Activated CD4-positive, alpha-beta memory T cell treated with anti-CD3 and anti-CD28 coated beads for 36 hours (primary cell): ENCODE measurements at places on chromosomes 7 and 10. TPM values are rescaled to one million over a fixed set of nuclear protein-coding genes. Genes with fewer than 3 reads are reported as not detected.

CYP2C19 gene
- total RNA-seq, result 0.53 TPM

BTAF1 gene
- 50.7 TPM for total RNA-seq

YWHAG gene
- total RNA-seq, result 127 TPM

KCP gene
- 0.05 TPM for total RNA-seq

SORCS1 gene
- total RNA-seq, result not detected

PON3 gene
- total RNA-seq, result not detected

DEPP1 gene
- 0.34 TPM for total RNA-seq

CFAP46 gene
- total RNA-seq, result not detected

MMP21 gene
- not detected for total RNA-seq

TRIM50 gene
- not detected for total RNA-seq

PNLIP gene
- not detected for total RNA-seq

- DNase-seq, result peak; percentile 85
Observed at GRCh38 chr10:3783316-3783681, 1.7 kb downstream of the KLF6 start.

DNA sequence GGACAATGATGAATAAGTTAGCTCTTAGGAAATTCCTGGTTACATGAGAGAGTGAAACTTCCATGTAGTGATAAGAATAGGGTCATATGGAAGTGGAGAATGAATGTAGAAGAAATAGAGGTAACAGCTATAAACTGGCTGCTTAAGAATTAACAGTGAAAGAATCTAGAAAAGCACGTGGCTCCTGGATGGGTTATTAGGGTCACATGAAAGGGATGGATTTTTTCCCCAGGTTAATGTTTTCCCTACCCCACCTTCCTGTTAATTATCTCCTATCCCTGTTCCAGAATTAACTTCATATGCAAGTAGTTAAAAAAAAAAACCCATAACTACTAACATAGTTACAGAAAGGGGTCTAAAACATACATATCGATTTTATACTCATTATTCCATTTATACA lies 58.0 kb downstream of the ANKIB1 start:
- DNase-seq, result no peak

DNA sequence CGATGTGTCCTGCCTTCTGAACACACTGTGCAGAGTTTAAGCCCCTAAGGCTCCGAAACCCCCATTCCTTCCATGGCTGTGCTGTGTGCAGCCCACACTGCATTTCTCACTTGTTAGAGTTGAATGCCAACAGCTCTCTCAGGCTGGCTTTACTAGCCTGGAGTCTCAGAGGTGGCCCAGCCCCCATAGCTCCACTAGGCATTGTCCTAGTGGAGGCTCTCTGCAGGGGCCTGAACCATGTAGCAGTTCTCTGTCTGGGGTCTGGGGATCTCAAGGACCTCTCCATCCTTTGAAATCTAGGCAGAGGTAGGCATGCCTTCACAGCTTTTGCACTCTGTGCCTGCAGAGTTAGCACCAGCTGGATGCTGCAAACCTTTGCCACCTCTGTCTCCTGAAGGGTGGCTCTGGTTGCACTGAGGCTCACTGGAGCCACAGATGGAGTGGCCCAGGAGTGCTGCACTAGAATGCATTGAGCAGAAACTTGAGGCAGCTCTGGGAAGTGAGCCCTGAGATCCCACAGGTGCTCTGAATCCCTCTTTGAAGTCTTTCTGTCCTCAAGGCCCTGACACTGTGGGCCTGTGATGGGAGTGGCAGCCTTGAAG lies 301.7 kb downstream of the DGKB start:
- no peak for DNase-seq

GRCh38 chr10:7610651-7611389 lies 55.9 kb downstream of the ITIH5 start:
- no peak for DNase-seq

DNA sequence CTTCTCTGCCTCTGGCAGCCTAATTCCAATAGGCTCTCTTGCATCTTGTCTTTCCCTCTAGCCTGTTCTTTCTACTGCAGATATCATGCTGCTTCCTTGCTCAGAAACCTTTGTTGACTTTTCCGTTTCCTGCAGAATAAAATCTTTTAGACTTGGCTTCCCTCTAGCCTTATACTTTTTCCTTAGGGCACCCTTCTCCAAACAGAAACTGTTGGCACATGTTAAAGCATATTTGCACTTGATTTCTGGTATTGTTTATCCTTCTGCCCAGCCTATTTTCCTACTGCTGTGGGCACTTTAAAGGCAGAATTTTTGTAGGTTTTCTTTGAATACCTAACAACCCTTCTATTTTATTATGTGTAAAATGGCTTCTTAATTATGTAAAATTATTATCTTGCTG lies 4.6 kb downstream of the GNAI1 start:
- no peak for DNase-seq

- DNase-seq, result no peak
Observed at GRCh38 chr10:108789919-108790318, 1133.4 kb downstream of the XPNPEP1 start.

DNA sequence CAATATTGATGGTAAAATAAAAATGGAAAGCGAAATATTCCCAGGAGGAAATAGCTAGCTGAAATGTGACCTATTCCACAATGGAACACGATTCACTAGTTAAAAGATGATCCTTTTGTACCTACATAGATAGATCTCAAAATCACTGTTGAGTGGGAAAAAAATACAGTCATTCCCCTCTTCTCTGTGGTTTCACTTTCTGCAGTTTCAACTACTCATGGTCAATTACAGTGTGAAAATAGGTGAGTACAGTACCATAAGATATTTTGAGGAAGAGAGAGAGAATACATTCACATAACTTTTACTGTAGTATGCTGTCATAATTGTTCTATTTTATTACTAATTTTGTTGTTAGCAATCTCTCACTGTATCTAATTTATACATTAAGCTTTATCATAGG lies 56.0 kb upstream of the COL13A1 start:
- no peak for DNase-seq

- DNase-seq, result no peak
Observed at GRCh38 chr10:78338717-78339116, 305.1 kb downstream of the RPS24 start.

GRCh38 chr7:132836746-132837145 lies 245.1 kb downstream of the CHCHD3 start:
- DNase-seq, result no peak

GRCh38 chr7:115933471-115933870 lies 97.1 kb downstream of the TFEC start:
- no peak for DNase-seq

DNA sequence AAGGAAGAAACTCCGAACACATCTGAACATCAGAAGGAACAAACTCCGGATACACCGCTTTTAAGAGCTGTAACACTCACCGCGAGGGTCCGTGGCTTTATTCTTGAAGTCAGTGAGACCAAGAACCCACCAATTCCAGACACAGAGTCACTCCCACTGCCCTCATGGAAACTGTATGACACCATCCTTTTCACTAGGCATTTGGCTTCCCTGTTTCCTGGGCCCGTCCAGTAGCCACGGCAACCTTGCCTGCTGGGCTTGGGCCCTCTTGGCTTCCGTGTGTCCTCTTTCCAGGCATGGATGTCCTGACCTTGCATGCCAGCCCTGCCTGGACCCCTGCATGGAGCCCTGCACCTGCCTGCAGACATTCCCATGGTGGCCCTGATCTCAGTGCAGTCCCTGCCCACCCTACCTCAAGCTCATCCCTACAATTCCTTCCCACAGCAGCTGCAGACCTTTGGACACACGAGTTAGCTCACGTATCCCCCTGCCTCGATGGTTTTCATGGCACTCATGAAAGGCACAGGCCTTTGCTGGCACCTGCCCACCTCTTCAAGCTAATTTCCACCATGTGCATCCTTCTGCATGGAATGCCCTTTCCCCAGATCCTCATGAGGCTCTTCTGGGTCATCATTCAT lies 6.7 kb downstream of the SH2D4B start:
- no peak for DNase-seq

GRCh38 chr7:110771717-110772116 lies 319.2 kb upstream of the LRRN3 start:
- DNase-seq, result no peak
